Heart right ventricle (tissue), 16 donors: ENCODE measurements at places on chromosomes 5 and 9. TPM values are rescaled to one million over a fixed set of nuclear protein-coding genes. Genes with fewer than 3 reads are reported as not detected.

DNA sequence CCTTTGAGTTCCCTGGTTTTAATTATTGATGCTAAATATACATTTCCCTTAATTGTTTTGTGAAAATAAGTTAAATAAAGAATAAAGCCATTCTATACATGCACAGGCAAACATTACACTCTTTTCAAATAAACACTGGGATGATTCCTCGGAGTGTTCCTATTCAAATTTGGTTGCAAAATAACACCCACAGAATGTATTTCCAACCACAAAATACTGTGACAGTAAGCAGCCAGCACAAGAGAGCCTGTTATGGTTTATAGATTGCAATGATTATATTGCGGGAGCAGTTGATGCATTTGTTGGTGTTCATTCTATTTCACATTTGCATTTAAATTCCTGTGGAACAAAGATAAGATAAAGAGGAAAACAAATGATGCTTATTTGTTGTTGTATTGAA lies 632.6 kb upstream of the WWC1 start:
- no peak for DNase-seq

SV2C gene
- not detected for total RNA-seq

GRCh38 chr9:99185934-99186333 lies 35.8 kb downstream of the ALG2 start:
- no peak for DNase-seq

DNA sequence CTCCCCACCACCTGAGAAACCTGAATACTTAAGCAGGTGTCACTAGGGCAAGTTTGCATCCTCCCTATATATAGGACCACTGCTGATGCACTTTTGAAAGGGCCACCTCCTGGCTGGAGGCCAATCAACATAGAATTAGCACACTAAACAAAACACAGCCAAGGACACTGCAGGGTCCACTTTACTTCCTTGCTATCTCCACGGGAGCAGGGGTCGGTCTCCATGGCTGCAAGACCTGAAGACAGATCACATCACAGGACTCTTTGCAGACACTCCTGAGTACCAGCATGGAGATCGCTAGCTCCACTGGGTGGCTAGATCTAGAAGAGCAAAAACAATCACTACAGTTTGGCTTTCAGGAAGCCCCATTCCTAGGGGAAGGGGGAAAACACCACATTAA lies 72.3 kb downstream of the C9orf153 start:
- no peak for DNase-seq

GDNF gene
- total RNA-seq, result 0.07 TPM

DNA sequence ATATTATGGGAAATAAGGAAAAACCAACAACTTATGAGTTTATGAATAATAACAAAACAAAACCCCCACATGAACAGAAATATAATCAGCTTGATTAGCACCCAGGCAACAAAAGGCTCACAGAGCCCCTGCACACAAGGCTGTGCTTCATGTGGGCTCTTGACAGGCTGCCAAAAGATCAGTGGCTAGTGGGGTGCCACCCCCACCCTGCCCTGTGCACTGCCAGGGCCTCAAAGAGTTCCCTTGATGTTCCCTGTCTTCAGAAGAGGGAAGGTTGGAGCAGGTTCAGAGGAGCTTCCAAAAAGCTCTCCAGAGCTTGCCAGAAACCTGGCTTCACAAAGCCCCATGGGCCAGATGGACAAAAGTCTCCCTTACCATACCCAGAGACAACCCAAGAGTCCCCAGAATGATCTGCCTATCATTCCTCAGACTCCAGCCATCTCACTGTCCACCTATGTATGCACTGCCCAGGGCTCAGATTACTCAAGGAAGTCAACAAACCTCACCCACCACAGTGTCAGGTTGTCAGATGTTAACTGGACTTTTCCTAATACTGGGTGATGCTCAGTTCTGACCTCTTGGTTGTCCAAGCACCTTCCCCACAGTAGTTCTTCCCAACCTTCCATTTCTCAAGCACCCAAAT lies 87.5 kb downstream of the SIL1 start:
- no peak for DNase-seq

SPATA31C2 gene
- total RNA-seq, result not detected

DNA sequence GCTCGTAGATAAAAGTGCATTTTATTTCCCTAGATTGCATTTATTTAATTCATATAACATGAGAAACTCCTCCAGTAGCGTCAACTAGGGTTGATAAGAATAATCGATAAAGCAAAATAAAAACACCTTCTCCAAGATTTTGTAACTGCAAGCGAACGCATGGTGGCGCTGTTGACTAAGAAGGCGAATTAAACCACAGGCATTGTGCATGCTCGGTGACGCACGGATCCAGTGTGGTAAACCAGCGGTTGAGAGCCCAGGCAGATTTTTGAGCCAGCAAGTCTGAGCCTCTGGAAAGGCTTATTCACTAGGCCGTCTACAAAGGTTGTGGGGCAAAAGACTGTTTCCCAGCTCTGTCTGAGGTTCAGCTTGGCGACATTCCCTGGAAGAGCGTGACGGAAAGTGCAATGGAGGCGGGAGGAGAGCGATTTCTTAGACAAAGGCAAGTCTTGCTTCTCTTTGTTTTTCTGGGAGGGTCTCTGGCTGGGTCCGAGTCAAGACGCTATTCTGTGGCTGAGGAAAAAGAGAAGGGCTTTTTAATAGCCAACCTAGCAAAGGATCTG lies at the start of gene PCDHB3:
Gene PCDHB3, plus strand, starts transcription at position 231 of the 563 bp plus-strand sequence. Its CDS starts 177 bp downstream, at position 408.
- peak; percentile 40 for DNase-seq

DNA sequence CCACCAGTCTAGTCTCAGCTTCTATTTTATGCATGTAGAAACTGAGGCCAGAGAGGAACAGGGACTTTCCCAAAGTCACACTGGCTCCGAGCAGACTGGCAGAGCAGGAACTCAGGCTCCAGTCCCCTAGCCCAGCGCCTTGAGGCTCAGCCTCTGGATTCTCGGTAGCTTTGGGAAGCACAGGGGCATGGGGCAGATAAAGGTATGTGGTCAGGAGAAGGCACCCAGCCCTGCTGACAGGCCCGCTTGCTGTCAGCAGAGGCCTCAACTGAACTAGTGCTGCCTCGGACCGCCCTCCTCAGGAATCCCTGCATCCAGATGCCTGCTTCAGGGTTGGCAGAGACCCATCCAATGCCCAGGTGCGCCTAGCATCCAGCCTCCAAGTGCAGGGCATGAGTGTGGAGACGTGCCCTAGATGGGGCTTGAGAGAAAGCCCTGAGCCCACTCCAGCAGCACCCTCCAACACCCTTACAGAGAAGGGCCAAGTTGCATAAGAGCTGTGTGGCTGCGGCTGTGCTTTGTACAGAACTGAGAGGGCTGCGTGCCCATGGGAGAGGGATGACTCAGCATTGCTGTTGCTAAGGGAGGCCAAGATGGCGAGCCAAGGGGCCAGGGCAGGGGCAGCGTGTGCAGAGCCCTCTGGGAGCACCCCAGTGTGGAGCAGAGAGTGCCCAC lies 168.6 kb downstream of the MACROH2A1 start:
- peak; percentile 57 for DNase-seq

DNAJC18 gene
- total RNA-seq, result 13.1 TPM

- no peak for DNase-seq
Observed at GRCh38 chr9:119788921-119789320, 419.7 kb upstream of the BRINP1 start.

FAM151B gene
- 1.3 TPM for total RNA-seq

- DNase-seq, result no peak
Observed at GRCh38 chr5:135596788-135597187, 18.0 kb upstream of the CXCL14 start.

DNA sequence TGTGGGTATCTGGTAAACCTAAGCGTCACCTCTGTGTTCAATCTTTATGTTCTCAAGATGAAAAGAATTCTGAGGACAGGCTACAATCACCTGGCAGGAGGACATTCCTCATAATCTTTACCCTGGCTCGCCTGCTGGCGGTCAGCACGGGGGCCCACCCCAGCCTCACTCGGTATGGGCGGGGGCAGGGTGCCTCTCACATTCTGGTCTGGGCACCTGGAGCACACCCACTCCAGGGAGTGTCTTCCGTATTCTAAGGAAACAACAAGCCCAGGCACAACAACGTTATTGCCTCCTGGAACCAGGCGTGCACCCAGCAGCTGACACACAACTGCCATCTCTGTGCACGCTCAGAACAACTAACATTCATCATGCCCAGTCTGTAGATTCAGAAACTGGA lies 179.8 kb downstream of the ROR2 start:
- no peak for DNase-seq

CDHR2 gene
- total RNA-seq, result 0.19 TPM

PCDHGB4 gene
- total RNA-seq, result 7.6 TPM

FST gene
- 0.90 TPM for total RNA-seq

DNA sequence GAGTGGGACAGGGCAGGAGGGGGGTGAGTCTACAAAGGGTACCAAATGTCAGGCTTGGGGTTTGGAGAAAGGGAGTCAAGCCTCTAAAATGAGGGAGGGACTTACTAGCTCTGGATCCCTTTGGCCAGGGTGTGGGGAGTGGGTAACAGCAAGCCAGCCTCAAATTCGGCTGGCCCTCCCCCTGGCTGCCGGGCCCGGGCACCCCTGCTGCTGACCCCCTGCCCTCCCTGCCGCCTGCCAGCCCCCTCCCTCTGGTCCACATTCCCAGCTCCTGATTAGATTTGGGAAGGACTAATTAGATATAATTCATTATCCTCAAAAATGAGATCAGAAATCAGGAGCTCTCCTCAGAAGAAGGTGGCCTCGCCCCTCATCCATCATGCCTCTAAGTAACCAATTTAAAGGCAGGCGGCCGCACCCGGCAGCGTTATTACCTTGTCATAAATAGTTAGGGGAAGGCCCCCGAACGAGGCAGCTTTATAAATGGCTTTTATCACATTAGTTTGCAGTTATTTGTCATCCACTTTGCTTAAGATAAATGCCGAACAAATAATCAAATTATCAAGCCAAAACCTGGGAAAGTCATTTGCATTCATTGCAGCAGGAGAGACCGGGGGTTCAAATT lies 44.6 kb downstream of the LMX1B start:
- no peak for DNase-seq

DNA sequence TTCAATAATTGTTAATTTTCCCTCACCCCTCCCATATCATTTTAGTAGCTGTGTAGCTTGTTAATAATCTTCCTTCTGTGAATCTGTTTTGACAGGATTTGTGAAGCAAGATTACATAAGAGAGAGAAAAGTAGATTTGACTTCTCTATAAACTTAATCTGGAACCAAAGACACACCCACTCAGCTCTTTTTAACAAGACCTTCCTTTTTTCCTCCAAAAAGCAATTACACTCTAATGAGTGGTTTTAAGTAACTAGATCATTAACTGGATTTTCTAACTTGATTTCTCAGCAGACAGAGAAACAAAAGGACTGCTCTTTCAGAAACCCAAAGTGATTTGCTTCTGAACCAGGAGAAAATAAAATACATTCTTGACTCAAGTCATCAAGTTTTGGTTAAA lies 21.9 kb downstream of the RFK start:
- no peak for DNase-seq

DNA sequence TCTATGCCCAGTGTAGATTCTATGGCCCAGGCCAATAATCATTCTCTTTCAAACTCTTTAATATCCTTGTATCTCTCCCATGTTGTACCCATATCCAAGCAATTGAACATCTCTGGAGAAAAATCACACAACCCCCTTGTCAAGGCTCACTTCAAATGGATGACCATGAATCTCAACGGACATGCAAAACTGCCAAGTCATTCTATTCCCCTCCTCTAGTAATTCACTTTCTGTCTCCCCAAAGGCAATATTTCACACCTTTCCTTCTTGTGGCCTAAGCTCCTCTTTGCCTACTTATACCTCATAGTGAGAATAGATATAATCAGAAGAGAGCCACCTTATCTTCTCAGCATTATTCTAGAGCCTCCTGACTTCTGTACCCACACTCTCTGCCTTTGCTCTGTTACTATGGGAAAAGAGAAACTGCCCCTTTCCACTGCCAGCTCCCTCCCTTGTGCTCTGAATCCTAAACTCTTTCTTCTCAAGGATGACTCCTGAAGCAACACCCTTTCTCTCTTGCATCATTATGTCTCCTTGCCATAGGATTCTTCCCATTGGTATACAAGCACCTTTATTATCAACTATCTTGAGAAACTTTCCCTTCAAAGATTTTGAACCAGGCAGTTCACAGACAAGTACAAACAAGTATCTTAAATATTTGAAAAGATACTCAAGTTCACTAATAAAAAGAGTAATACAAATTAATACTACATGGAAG lies 66.1 kb downstream of the RPS23 start:
- no peak for DNase-seq

NRG2 gene
- 6.6 TPM for total RNA-seq

DNA sequence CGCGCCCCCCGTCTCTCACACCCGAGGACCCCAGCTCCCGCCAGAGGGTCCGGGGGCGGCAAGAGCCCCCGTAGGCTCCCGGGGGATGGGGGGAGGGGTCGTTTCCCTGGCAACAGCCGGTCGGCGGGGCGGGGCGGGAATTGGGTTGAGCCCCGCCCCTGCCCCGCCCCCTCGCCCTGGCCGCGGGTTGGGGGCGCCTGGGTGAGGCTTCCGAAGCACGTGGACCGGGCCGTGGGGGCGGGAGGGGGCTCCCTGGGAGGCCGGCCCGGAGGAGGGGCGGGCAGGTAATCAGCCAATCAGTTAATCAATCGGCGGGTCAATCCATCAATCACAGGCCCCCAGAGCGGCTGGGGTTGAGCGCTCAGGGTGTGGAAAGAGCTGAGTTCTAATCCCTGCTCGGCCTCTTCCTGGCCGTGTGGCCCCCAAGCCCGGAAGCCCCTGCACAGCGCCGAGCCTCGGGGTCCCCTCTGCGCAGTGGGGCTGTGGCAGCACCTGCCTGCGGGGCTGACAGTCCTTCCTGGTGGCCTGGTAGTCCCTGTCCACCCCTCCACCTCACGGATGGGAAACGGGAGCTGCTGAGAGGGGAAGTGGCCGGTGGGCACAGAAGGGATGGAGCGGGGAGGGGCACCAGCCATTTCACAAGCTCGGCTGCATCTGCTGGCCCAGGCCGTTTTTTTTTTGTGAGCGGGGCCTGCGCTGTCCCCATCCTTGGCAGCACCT lies 174.2 kb upstream of the IER5L start:
- DNase-seq, result no peak

GRCh38 chr9:88312045-88312444 lies 76.2 kb upstream of the SPIN1 start:
- no peak for DNase-seq

GRCh38 chr5:154826-155225 lies 36.5 kb upstream of the LRRC14B start:
- DNase-seq, result no peak

- DNase-seq, result peak; percentile 86
Observed at GRCh38 chr5:179550511-179551342, at the start of gene RUFY1. RUFY1 (plus strand) TSS chr5:179550554; CDS start chr5:179550570, 16 bp downstream.

DNA sequence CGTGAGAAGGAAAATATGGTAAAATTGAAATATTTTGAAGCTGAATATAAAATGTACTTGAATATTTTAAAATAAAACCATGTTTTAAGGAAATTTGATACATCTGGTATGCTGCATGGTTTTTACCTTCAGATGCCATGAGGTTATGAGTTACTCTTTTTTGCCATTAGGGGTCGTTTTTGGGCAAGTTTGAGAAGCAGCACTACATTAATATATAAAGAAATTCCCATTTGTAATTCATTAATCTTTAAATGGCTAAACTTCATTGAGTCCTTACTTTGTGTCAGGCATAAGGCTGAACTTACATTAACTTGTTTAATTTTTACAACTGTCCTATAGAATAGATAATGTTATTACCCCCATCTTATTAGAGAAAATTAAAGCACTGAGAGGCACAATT lies 152.3 kb downstream of the KDM4C start:
- no peak for DNase-seq
